ENCODE measurements at places on chromosomes 4 and X.

DNA sequence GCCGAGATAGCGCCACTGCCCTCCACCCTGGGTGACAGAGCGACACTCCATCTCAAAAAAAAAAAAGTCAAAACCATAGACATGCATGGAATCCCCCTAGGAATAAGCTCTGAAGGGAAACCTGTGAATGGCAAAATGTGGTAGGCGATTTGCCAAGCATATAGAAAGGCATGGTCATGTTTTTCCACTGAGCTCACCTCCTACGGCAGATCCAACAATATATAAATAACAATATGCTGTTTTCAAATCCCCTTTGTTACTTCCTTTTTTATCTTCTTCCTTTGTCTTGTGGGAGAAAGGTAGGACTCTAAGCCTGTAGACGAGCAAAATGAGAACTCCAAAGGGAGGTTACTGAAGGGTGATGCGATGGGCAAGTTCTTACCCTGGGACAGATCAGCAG lies 219.0 kb downstream of the PALLD start:
- no peak for DNase-seq

- DNase-seq, result no peak
Observed at GRCh38 chr4:13881892-13882291, 254.4 kb upstream of the BOD1L1 start.

DNA sequence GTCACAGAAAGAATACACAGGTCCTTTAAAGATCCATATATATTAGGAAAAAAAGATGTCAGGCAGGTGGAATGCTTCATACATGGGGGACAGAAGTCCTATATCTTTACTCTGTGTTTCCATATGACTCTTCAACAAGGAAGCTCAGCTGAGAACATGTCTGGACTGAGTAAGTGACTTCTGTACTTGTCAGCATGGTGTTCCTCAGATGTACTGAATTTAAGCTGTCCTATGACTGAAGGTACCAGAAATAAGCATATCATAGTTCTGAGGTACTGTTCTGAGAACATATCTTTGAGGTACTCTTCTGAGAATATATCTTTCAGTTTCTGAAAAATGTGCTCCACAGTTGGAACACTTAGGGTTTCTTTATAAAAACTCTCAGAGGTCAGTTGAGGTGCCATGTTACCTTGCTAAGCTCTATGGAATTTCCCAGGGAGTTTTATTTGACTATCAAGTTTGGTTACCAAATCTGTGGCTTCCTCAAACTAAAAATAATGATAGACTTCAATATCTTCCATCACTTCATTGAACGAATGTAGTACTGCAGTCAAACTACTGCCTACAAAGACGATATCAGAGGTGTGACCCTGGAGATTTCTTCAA lies 597.2 kb upstream of the GNPDA2 start:
- DNase-seq, result no peak

- peak; percentile 2 for DNase-seq
Observed at GRCh38 chr4:135777361-135777760, 1575.8 kb upstream of the PABPC4L start.

GRCh38 chr4:132934911-132935310 lies 214.2 kb upstream of the PCDH10 start:
- no peak for DNase-seq

DNA sequence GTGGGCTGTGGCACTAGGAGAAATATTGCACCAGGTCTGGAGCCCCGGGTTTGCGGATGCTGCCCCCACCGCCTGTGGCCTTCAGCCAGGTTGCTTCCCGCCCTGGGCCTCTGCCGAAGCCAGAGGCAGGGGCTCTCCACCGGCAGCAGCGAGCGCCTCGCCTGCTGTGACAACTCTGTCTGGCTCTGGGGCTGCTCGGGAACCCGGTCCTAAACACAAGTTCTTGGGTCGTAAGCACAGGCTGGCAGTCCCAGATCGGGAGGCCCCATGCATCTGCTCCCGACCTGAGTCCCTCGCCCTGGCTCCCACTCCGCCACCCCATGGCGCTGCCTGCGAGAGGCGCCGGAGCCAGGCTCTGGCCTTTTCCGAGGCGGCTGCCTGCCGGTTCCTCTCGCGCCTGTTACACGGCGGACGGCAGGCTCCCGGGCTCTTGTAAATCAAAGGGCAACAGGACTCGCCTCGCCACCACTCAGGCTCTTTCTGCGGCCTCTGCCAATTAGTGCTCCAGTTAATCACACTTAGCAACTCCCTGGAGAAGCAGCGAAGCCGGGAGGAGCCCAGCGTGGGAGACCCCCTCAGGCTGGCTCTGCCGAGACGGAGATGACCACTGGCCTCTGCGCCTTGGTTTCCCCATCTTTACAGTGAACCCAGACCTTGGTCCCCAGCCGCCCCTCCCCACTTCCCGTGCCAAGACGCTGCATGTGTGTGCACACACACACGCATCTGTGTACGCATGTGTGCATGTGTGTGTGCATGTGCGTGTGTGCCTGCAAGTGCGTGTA lies 109.2 kb downstream of the DCTD start:
- no peak for DNase-seq

- no peak for DNase-seq
Observed at GRCh38 chr4:107094332-107094731, 58.2 kb upstream of the DKK2 start.

DNA sequence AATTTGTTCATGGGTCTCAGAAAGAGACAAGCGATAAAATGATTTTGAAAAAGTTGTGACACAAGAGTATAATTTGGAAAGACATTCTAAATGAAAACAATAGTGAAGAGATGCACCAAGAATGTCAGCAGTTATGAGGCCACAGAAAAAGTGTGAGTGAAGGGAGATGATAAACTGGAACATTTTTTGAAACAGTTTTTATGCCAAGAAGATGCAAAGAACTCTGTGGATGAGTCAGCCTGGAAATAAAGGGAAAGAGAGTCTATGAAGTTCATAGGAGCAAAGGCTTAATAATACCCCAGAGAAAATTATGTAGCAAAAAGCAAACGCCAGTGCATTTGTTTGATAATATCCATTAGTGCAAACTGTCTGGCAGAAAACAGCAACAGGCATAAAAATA lies 188.4 kb upstream of the TBC1D9 start:
- DNase-seq, result peak; percentile 60

DNA sequence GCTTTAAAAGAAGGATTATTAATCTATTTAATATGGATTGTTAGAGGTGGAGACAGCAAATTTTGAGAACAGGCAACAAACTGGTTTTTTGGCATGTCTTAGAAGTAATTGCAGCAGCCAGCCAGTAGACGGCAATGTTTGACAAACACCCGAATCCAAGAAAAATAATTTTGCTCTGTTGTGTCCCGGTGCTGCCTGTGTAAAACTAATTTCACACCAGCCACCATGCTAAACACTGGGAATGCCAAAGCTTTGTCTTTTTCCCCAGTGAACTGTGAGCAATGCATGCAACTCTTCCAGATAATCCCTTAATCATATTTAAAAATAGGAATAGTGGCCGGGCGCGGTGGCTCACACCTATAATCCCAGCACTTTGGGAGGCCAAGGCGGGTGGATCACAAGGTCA lies 25.9 kb downstream of the SMIM31 start:
- peak; percentile 33 for DNase-seq

- DNase-seq, result no peak
Observed at GRCh38 chr4:100826808-100827548, 309.2 kb upstream of the EMCN start.

DNA sequence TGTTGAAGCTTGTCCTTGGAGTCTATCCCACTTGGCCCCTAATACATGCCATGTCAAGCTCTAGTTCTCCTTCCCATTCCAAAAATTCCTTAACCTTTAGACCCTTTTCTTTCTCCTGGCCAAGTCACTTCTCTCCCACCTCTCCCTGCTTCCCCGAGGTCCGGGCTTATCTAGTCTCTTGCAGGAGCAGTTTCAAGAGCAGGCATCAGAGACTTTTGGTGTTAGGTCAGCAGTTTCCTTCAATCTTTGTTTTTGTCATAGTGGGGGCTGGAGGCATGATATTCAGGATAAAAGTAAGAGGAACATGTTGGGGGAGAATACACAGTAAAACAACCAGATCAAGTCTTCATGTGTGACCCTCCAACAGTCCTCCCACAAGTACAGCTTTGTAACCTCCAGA lies 11.5 kb upstream of the IDS start:
- DNase-seq, result no peak

GRCh38 chr4:74109116-74109869 lies 10.3 kb upstream of the CXCL2 start:
- peak; percentile 50 for DNase-seq

DNA sequence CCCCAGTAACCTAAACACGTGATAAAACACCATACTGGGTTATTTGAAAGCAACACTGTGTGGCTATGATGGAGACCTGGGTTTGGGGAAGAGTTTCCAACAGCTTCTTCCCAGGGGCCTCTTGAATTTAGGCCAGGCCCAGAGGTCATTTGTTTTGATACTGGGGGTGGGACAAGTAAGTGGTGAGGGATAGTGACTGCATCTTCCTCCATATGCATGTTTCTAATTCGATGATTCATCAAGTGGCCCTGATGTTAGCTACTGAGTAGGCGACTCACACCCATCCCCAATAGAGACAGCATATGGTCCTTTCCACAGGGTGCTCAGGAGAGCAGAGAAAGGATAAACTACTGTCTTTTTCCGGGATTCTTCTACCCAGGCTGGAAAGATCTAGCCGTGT lies 2.7 kb downstream of the NDP start:
- no peak for DNase-seq

DNA sequence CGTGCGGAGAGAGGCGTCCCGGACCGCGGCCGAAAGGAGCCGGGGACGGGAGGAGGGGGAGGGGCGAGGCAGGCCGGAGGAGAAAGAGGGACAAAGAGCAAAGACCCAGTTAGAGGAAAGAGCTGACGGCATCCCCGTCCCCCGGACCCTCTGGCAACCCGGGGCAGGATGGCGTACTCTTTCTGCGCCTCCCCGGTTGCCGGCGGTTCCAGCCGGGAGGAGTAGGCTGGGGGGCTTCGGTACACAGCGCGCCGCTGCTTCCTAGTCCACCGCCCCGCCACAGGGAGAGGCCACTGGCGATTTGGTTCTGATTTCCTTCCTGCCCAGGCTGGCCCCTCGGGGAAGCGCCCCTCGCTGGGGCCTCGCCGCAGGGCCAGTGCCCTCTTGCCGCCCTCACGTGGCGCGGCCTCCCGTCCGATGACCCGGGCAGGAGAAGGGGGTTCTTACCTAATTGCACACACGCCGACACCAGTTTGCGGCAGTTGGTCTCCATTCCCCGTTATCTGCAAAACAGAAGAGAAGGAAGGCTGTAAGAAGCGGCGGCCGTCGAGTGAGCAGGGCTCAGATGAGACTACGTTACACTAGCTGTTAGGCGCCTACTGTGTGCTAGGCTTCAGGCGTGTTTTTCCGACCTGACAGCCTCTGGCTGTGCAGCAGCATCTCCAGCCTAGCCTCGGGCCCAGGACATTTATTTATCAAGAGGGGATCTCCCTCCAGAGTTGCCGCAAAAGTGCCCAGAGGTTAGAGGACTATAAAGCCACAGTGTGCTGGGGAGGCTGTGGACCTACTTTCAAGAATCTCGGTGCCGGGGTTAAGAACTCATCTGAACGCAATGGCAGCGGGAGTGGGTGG lies 9.9 kb upstream of the PITX2 start:
- no peak for DNase-seq

DNA sequence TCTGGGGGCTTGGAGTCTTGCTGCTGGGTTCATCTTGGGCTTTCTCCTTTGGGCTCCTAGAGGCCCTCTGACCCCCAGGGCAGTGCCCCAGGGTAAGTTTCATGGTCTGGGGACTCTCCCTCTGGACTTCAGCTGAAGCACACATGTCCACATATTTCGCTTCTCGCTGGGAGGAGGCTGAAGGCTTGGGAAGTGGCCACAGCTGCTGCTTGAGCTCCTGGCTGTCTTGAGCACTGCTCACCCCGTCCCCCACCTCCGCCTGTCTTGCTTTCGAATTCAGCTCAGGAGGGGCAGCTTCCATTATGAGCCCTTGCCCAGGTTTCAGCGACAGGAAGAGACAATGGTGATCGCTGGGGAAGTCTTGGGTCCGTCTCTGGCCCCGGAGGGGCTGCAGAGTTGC lies 3.7 kb downstream of the C4orf54 start:
- DNase-seq, result no peak

DNA sequence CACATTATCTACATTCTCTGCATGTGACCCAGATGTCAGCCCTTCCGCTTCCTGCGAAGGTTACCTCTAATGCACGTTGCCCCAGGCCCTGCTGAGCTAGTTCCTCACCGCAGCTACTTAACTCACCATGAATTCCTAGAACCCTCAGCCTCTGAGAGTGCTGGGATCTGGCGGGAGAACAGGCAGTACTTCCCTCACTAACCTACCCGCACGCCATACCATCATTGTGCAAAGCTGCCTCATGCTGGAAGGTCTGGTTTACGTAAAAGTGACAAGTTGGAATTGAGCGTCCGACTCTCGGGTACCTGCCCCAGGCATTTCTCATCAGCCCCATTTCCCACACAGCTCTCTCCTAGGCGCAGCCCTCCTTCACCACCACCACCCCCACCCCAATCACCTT lies 6.3 kb downstream of the SLC25A4 start:
- no peak for DNase-seq

DNA sequence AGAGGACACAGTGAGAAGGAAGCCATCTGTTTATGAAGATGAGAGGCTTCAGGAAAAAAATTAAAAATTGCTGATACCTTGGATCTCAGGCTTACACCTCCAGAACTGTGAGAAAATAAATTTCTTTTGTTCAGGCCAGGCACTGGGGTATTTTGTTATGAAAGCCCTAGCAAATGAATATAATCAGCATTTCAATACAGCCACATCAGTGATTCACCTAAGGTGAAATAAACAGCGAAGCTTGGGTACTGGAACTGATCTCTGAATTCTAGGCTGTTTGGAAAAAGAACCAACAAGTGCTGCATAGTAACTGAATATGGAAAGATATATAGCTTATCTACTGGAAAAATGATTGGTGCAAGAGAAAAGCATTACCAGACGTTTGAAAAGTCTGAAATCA lies 88.5 kb downstream of the PDS5A start:
- DNase-seq, result no peak

GRCh38 chr4:139441029-139441428 lies 12.9 kb upstream of the RAB33B start:
- DNase-seq, result no peak

- peak; percentile 9 for DNase-seq
Observed at GRCh38 chr4:154082760-154083535, 294.1 kb upstream of the SFRP2 start.

DNA sequence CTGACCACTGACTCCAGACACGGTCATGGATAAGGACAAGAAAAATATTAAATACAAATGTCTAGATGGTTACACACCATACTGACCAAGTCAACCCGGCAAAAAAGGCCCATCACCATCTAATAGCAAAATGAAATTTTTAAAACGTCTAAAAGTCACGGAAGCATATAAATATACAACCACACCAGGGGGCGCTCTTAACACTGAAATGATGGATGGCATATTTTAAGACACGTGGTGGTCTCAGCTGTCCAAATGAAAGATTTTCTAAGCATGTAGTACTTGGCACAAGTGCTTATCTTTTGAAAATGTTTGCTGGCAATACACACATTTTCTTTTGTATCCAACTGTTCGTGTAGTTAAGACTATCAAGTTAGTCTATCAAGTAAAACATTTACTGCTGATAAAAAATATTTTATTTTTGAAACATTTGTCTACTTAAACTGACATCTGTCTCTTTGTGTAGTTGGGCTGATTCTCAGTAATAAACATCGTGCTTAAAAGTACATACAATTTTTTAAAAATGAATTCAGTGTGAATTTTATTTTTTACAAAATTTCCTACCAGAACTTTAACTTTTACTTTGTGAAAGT lies 64.6 kb downstream of the COX7B2 start:
- peak; percentile 41 for DNase-seq
